Heart left ventricle (tissue), 16 donors: ENCODE measurements at places on chromosomes 5 and 9. TPM values are rescaled to one million over a fixed set of nuclear protein-coding genes. Genes with fewer than 3 reads are reported as not detected.

DNA sequence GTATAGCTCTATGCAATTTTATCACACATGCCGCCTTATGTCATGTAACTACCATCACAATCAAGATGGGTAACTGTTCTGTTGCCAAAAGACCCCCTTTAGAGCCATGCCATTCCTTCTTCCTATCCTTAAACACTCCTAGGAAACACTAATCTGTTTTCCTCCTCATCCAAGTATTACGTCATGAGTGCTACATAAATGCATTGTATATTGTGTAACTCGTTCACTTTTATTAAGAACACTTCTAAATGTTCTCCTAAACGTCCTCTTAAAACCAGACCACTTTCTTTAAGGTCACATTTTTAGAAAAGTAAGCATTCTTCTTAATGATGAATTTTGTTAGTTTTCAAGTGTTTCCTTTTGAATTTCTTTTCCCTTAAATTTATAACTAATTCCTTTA is 49.8 kb upstream of the MTMR12 start:
- no peak for DNase-seq

DNA sequence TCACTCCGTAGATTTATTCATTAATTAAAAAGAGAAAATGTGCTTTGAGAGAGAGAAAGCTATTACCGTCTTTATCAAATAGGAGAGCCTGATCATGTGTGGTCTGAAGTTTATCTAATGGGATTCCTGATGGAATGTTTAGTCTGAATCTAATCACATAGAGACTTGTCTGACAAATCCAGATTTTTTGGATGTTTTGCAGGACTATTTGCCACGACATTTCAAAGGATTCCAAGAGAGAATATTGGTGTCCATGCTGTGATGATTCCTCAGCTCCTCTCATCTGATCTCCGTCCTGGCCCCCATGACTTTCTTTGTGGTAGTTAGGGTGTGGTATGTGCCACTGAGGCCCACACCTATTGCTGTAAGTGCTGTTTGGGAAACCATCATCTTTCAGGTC is 20.1 kb upstream of the CDKN2B start:
- no peak for DNase-seq

GRCh38 chr5:17367256-17367840 is 130.7 kb upstream of the TAF11L2 start:
- DNase-seq, result no peak

- DNase-seq, result no peak
Observed at GRCh38 chr9:72352911-72353388, 12.1 kb downstream of the ZFAND5 start.

DNA sequence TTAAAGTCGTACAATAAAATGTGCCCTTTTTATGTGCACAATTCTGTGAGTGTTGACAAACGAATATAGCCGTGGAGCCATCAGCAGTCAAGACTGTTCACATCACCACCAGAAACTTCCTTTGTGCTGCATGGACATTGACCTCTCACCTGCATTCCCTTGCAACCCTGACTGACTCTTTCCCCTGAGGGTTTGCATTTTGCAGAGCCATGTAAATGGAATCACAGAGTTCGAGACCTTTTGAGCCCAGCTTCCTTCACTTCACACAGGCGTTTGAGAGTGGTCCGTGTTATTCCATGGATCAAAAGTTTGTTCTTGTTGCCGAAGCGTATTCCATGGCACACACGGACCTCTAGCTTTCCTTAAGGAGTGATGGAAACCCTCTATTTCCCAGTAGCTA is 328.2 kb downstream of the DRD1 start:
- DNase-seq, result no peak

DNA sequence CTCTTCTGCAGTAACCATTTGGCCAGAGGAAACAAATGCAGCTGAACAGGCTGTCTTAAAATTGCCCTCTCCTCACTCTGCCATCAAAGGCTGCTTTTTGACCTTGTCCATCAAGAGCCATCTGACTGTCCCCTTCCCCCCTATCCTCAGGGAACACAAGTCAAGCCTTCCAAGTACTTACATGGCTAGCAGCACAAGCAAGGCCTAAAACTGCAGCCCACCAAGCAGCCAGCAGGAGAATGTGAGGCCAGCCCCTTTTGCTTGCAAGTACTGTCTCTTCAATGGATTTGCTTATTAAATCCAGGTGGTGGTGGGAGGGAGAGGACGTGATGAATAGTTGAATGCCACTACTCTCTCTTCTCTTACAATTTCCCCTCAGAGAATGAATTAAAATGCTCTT is 83.5 kb downstream of the HTR1A start:
- DNase-seq, result no peak

DNA sequence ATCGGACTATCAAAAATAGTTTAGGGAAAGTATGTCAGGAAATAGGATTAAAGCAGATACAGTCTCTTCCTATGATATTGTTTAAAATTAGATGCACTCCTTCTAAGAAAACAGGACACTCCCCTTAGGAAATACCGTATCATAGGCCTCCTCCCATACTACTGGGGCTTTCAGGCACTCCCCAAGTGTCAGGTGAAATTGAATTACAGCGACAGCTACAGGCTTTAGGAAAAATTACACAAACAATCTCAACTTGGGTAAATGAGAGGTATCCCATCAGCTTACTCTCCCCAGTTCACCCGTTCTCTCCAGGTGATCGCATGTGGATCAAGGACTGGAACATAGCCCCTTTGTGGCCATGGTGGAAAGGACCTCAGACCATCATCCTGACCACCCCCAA is 110.4 kb upstream of the EPB41L4A start:
- no peak for DNase-seq

- DNase-seq, result no peak
Observed at GRCh38 chr5:73370640-73371583, 77.7 kb downstream of the FOXD1 start.

- no peak for DNase-seq
Observed at GRCh38 chr5:45060724-45061123, 252.0 kb downstream of the MRPS30 start.

MLANA gene
- not detected for total RNA-seq

CTNNAL1 gene
- total RNA-seq, result 51.2 TPM

PLPPR1 gene
- not detected for total RNA-seq

SLC34A3 gene
- not detected for total RNA-seq
